NCI-H1436 treated with DMSO at 0.1 percent for 48 hours (cell line): ENCODE measurements at places on chromosomes 1 and 21.

GRCh38 chr1:206668351-206668750, 16.4 kb upstream of the MAPKAPK2 start:
- no peak for DNase-seq

- no peak for DNase-seq
These were observed 29.7 kb upstream of the LDLRAP1 start for GRCh38 chr1:25513666-25514065.

DNA sequence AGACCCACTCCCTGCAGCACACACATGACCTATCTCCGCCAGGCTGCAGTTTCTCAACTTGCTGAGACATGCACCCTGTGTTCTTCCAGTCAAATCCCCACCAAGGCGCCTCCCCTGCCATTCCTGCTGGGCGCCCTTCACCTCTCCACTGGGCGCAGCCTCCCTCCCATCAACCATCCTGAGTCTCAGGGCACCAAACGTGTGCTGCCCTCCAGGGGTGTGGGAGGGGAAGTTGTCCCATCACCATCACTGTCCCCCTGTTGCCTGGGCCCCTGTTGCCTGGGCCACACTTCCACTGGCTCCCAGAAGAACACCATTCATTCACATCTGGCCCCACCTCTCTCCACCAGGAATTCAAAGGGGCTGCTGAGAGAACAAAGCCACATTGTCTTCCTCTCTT, 44.9 kb upstream of the EFHD2 start:
- DNase-seq = no peak

DNA sequence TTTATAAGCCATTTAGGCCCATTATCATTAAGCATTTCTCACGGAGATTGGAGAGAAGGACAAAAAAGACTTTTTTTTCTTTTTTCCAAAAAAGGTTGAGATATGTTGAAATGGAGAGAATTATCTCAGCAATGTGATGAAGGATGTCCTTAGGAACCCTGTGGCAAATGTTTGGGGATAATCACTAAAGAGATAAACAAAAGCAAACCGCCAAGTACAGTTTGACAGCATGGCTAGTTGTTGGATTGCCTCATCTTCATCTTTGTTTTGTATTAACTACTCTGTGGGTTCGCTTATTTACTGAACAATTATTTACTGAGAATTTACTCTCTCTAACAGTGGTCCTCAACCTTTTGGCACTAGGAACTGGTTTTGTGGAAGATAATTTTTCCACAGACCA, 97.4 kb upstream of the HP1BP3 start:
- no peak for DNase-seq

- DNase-seq = no peak
These were observed 308.5 kb upstream of the ADAMTS5 start for GRCh38 chr21:27275294-27275927.

DNA sequence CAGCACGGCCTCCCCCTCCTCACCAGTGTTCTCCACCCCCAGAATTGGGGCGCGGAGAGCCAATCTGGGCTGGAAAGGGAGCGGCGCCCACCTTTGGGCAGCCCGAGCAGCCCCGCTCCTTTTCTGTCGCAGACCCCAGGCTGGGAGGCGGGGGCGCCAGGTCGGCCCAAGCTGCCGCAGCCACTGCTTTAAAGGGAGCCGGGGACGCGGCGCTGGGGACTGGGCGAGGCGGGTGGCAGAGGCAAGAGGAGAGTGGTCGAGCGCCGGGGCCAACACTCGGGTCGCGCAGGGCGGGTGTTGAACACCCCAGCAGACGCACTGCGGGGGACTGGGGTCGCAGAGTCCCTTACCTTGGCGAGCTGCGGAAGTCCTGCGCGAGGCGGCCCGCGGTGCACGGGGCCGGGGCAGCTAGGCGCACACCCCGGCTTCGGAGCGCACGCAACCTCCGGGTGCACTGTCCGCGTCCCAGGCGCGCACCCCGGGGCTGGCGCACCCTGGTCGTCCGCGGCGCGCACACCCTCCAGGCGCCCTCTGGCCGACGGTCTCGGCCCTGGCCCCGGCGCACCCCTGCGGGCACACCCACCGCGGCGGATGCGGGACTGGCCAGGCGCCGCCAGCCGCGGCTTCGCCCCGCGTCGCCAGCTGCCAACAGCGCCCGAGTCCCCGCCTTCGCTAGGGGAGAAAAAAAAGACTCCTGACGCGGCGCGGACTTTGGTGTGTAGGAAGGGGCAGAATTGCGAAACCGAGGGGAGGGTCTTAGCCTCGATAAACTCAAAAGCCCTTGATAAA, at the start of gene KANK4:
KANK4 (minus strand) TSS at position 679 of the 789 bp plus-strand sequence. CDS start 37,870 bp downstream, outside the sequence.
- no peak for DNase-seq

GRCh38 chr1:75472971-75473603, 137.8 kb downstream of the SLC44A5 start:
- DNase-seq = no peak

- no peak for DNase-seq
These were observed 28.3 kb upstream of the VPS13D start for GRCh38 chr1:12201352-12202189.

- DNase-seq = no peak
These were observed 5.4 kb downstream of the CD2 start for GRCh38 chr1:116759636-116760035.

- no peak for DNase-seq
These were observed 78.9 kb downstream of the UBE2U start for GRCh38 chr1:64282351-64282750.

- no peak for DNase-seq
These were observed 14.9 kb downstream of the SLC1A7 start for GRCh38 chr1:53127546-53127945.

GRCh38 chr1:29455781-29456180, 219.5 kb downstream of the PTPRU start:
- DNase-seq = no peak

- DNase-seq = no peak
These were observed 197.4 kb downstream of the ADGRL2 start for GRCh38 chr1:81998165-81998564.

GRCh38 chr1:116873680-116874271, 35.9 kb upstream of the PTGFRN start:
- no peak for DNase-seq

DNA sequence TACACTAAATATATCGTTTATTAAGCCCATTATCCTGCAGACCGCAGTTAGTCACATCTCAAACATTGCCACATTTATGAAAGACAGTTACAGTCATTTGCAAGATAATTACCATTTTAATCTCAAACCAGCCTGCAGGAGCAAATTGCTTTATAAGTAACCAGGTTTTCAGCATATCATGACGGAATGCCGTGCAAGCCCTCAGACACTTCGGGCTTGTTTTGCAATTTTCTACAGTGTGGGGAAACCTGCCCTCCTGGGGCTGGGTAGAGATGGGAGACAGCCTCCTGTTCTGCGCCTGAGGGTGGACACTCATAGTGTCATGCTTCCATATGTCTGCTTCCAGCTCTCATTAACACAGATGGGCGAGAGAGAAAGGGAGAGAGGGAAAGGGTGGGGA, 563.9 kb downstream of the NPHP4 start:
- DNase-seq = no peak

DNA sequence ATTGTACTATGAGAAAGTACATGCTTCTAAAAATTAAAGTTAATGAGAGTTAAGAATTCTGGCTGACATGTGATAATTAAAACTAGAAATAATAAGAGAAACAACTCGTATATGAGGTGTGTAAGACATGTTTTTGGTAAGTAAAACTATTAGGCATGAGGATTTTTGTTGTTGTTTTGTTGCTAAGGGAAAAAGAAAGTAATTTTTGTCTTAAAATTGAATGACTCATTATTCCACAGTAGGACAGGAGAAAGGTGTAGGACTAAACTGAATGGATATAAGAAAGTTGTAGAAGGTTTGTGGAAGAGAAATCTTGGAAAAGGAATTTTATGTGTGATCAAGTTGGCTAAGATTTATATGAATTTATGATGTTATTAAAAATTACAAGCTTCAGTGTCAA, 54.8 kb downstream of the TBX19 start:
- DNase-seq = no peak

DNA sequence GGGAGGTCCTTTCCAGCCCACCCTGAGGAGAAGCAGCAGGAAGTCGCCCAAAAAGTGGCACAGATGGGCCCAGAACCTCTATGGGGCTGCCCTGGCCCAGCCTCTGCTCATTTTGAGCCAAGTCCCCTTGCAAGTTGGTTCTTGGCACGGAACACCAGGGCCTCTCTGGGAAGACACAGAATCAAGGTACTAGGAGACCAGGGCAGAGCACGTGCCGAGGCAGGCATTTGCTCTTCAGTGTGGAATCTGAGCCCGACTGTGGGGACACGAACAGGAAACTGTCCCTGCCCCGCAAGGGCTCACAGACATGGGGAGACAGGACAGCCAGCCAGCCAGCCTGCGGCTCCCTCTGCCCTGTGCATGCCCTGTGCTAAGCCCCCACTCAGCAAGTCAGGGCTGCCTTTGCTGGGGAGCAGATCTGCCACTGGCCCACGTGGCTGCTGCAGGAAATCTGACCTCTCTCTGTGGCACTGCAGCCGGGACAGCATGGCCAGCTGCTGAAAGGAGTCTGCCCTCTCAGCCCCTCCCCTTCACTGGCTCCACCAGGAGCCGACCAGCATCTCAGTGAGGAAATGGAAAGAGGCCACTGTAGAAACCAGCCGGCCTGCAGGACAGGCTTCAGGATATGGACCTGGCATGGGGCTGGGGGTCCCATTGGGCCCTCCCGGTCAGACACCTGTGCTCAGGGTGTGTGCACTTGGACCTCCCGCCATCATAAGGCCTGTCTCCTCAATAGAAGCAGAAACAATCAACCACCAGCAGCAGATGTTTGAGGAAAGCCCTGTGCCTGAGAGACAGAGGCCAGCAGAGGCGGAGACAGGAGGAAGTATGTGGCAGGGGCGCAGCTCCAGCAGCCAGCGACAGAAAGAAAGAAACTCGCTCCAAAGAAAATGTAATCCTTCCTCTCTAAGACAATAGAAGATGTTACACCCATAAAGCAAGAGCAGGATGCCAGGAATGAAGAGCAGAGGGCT, 3.7 kb downstream of the ARHGEF16 start:
- DNase-seq = no peak

GRCh38 chr1:10943991-10944730, 68.3 kb upstream of the TARDBP start:
- no peak for DNase-seq
